ENCODE measurements at places on chromosomes 7 and 10. TPM values are rescaled to one million over a fixed set of nuclear protein-coding genes. Genes with fewer than 3 reads are reported as not detected.

GRCh38 chr7:2022737-2023250 lies 210.0 kb downstream of the MAD1L1 start:
- no peaks in the 10 kb centered on the region for H3K27me3 ChIP-seq
- H3K27ac ChIP-seq, result no peak overlapping the region
- H3K36me3 ChIP-seq, result no peaks in the 10 kb centered on the region

Gene ADRA2A
- 0.05 TPM for total RNA-seq

Gene AASS
- 0.31 TPM for total RNA-seq

Gene TUBB8
- total RNA-seq, result 0.08 TPM

DNA sequence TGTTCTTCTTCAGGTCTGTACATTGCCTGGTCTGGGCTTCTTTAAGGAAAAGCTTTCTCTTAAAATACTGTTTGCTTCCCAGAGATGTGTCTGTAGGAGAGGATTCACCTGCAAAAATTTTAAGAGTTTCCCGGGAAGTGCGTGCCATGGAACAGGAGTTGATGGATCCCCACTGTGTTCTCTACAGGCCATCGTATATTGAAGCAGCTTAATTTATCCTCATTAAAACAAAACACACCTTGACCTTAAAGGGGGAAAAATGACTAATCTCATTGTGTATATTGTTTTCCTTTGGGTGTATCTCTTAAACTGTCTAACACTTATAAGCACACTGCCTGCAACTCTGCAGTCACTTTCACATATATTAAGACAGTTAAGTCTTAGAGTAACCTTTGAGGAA lies 111.4 kb downstream of the ST7 start:
- H3K27ac ChIP-seq, result no peak overlapping the region
- H3K36me3 ChIP-seq, result no peaks in the 10 kb centered on the region
- H3K4me3 ChIP-seq, result no peak overlapping the region
- no peaks in the 10 kb centered on the region for H3K4me1 ChIP-seq

- no peaks in the 10 kb centered on the region for H3K4me1 ChIP-seq
- H3K27me3 ChIP-seq, result peaks cover 3% of the 10 kb centered on the region
- no peaks in the 10 kb centered on the region for H3K36me3 ChIP-seq
- no peak overlapping the region for H3K4me3 ChIP-seq
Measured at GRCh38 chr7:141537906-141538305, 13.3 kb upstream of the AGK start.

Gene HTR7
- total RNA-seq, result 0.33 TPM

Gene DPYSL4
- 9.9 TPM for total RNA-seq

Gene CYP2C18
- not detected for total RNA-seq

Gene CPED1
- total RNA-seq, result 0.39 TPM

DNA sequence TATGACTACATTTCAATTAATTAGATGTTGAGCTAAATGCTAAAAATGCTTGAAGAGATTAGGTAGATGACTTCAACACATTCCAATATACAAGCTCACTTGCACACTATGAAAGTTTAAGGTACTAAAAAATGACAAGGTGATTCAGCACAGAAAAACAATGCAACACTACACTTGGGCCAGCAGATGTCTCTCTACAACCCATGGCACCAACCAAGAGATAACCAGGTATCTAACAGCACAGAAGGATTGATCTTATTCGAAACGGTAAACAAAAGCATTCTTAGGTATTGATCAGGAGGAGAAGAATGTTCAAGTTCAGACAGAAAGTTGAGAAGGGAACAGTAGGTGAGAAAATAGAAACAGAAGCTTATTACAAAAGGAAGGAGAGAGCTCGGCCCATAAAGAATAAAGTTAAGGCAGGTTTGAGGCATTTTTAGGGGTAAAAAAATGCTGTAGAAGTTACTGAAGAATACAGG lies 248.2 kb upstream of the KLF14 start:
- H3K27ac ChIP-seq, result no peak overlapping the region
- H3K4me1 ChIP-seq, result no peaks in the 10 kb centered on the region
- DNase-seq, result no peak
- H3K27me3 ChIP-seq, result no peaks in the 10 kb centered on the region
- no peak overlapping the region for H3K4me3 ChIP-seq
- H3K36me3 ChIP-seq, result 0 out of 2 replicates have a peak, but pooled peaks cover 2% of the 10 kb centered on the region

GRCh38 chr10:113303544-113304146 lies 249.2 kb upstream of the HABP2 start:
- H3K27me3 ChIP-seq, result peaks cover 2% of the 10 kb centered on the region
- H3K4me3 ChIP-seq, result no peak overlapping the region
- no peaks in the 10 kb centered on the region for H3K36me3 ChIP-seq
- no peak for DNase-seq
- no peaks in the 10 kb centered on the region for H3K4me1 ChIP-seq
